ENCODE measurements at places on chromosomes 5 and 9.
A peak's percentile ranks its signal among the peaks of the same experiment; 100 is the strongest.

DNA sequence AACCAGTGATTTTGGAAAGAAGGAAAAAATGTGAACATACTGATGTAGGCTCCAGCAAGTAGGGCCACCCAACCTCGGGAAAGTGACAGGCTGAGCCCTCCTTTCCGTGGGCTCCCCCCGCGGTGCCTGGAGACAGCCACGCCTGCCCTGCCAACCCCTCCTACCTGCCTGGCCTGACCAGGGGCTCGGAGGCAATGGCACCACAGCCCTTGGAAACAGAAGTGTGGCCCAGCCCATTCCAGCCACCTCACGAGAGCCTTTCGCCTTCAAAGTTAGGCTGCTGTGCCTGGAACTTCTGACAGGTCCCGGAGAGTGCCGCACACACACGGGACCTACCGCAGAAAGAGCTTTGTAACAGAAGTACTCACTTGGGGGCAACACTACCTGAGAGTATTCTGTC is 49.5 kb upstream of the LRRC14B start:
- no peak for DNase-seq

- no peak for DNase-seq
These were observed 47.9 kb upstream of the ZNF618 start for GRCh38 chr9:113828221-113828620.

- DNase-seq = peak; percentile 45
These were observed 1050.2 kb downstream of the CDH12 start for GRCh38 chr5:21802869-21803490.

DNA sequence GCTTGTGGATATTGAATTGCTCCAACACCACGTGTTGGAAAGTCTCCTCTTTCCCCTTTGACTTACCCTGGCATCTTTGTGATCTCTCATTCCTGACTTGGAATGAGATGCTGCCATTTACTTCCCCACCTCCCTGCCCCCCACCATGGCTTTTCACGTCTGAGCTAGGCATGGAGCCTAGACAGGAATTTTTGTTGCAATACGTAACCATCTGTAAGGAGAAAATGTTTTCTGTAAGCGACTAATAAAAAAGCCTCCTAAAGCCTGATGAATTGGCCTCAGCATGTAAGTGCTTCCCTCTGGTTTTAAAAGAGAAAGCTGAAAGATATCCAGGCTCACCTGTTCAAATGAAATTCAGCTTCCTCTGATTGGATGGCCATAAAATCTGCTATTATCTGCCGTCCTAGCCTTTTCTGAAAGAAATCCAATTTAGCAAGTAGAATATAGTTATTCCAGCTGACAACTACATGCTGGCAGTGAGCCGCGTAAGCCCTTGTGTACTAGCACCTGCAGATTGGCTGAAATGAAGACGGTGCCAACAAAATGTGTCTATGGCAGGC is 200.1 kb downstream of the NSG2 start:
- peak; percentile 60 for DNase-seq

DNA sequence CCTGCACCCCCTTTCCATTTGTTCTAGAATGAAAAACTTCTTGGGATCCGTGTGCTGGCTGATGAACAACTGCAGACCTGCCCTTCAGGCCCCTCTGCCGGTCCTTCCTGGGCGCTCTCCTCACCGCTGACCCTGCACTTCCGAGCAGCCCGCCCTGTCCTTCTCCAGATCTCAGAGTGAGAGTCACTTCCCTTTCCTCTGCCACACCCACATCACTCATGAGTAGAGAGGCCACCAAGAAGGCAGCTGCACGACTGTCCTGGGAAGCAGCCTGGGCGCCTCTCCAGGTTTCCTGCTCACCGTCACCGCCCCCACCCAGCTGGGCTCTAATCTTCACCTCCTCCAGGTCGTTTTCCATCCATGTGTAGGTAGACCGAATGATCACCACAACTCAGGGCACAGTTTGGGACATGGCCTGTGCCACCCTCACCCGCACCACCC is 35.0 kb upstream of the NSMF start:
- DNase-seq = no peak

DNA sequence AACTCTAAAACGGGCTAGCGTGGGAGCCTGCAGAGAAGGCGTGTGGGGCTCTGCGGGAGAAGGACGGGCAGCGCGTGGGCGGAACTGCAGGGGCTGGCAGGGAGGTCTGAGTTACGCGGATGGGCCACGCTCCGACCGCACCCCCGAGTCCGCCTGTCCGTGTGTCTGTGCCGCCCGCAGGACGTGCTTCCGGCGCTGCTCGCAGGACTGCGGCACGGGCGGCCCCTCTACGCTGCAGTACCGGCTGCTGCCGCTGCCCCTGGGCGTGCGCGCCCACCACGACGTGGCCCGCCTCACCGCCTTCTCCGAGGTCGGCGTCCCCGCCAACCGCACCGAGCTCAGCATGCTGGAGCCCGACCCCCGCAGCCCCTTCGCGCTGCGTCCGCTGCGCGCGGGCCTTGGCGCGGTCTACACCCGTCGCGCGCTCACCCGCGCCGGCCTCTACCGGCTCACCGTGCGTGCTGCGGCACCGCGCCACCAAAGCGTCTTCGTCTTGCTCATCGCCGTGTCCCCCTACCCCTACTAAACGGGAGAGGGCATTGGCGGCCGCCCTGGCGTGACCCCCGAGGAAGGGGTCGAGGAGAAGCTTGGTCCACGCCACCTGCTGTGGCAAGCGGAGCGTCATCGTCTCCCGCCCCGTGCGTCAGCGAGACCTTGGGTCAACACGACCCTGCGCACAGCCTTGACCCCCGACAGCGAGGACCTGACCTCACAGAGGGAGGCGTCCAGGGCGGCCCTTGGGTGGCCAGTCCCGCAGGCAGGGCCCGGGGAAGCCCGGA is 11.4 kb upstream of the ASS1 start:
- peak; percentile 48 for DNase-seq

DNA sequence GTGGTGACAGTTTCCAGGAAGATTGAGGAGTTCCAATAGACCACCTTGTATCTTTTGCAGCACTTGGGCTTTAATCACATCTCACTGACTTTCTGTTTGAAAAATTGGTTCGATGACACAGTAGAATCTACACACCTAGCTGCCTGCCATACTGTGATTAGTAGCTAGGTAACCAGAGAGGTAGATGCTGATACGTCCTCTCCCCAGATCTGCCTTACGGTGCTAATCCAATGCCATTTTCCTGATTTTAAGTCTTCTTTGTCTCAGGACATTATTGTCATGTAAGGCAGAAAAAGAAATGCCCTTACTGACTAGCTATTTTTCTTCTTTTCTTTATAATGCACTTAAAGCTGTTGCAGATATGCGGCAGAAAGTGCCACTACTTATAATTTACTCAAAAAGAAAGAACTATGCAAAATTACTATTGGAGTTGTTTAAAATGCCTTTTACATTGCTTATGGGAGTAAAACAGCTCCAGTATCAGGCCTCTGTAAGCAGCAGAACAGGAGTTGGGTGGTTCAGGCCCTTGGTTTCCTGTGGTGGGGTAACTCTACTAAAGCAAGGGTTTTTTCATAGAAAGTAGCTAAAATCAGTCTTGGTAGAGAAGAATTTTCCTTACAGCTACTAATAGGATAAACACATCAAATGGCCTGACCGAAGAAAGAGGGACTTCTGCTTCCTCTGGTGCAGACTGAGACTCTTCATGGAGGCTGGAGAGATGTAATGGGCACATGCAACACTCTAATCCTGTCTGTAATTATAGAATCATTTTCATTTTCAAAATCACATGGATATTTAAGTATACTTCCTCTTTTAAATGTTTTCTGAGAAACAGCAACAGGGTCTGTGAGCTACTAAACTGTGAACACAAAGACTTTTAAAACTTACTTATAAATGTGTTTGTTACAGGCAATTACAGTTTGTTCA is 177.2 kb downstream of the MAPKAP1 start:
- no peak for DNase-seq

GRCh38 chr5:9775339-9775738 is 145.2 kb upstream of the TAS2R1 start:
- DNase-seq = peak; percentile 75

- DNase-seq = no peak
These were observed 43.3 kb downstream of the VAV2 start for GRCh38 chr9:133948561-133949485.

DNA sequence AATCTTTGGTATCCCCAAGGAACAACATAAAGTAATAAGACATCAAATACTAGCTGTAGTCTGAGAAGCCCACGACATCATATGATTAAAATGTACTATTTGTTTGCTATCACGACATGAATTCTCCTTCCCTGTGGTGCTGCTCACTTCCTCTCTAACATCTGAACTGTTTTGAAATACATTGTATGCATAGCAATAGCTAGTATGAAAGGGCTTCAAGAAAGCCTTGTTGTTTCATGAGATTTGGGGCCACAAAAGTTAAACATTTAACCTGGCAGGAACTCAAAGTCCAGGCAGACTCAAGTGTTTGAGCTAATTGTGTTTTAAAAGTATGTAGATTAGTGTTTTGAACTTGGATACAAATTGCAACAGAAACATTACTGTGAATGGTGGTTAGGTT is 237.4 kb upstream of the PTGER4 start:
- no peak for DNase-seq

- no peak for DNase-seq
These were observed 148.9 kb downstream of the GCNT1 start for GRCh38 chr9:76607730-76608436.

- no peak for DNase-seq
These were observed 1.9 kb upstream of the RGS14 start for GRCh38 chr5:177355868-177356168.

DNA sequence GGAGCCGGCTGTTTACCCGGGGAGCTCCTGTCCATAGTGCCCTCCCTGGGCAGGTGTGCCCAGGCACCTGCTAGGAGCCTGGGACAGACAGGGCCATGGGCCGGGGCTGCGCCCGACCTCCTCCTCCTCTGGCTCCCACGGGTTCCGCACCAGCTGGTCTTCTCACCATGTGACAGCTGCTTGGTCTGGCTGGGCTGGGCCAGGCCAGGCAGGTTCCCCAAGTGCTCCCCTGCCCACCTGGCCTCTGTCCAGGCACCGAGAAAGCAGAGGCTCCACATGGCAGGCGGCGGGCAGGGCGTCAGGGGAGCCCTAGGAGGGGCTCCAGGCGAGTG is 60.0 kb downstream of the OLFM1 start:
- DNase-seq = no peak

- no peak for DNase-seq
These were observed 151.2 kb downstream of the ZDHHC21 start for GRCh38 chr9:14542071-14542470.

- DNase-seq = peak; percentile 48
These were observed 30.0 kb upstream of the TTLL11 start for GRCh38 chr9:122122903-122123632.

DNA sequence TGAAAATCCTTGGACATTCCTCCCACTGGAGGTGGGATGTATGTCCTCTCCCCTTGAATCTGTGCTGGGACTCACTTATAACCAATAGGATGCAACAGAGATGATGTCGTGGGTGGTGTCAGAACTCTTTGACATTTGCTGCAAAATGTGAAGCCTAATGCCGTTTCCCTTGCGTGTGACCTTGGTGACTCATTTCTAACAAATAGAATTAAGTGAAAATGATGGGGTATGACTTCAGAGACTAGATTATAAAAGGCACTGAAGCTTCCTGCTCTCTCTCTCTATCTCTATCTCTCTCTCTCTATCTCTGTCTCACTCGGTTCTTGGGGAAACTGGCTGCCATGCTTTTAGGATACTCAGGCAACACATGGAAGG is 126.1 kb upstream of the STC2 start:
- peak; percentile 36 for DNase-seq

GRCh38 chr5:142098931-142099330 is 9.6 kb upstream of the NDFIP1 start:
- no peak for DNase-seq

DNA sequence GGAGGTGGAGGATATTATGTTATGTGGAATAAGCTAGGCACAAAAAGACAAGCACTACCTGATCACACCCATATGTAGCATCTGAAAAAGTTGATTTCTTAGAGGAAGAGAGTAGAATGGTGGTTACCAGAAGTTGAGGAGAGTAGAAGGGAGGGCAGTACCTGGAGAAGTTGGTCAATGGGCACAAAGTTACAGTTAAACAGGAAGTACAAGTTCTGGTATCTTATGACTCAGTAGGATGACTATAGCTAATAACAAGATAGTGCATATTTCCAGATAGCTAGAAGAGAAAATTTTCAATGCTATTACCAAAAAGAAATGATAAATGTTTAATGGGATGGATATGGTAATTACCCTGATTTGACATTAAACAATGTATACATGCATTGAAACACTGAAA is 686.7 kb downstream of the ISL1 start:
- DNase-seq = no peak

DNA sequence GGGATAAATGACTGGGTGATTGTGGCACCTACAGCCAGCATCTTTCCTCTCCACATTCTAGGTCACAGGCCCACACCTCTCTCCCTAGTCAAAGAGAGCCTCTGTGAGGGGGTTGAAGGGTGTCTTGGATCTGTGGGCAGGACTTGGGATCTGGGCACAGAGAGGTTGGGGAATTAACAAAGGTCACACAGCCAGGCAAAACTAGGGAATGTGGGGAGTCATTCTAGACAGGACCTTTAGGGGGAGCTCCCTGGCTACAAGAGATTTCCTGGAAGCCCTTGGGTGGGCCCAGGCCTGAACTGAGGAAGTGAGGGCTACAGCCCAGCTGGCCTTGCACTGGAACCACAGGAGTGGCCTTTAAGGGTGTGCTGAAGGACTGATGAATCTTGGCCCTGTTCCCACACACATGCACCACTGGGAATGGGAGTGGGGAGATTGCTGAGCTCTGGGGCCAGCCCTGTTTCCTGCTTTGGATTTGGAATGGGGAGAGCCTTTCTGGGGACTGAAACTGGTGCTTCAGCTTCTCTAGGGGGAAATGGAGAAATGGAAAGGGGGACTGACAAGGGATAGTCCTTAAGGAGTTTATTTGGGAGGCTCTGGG is 12.4 kb upstream of the CXXC5 start:
- DNase-seq = peak; percentile 93

DNA sequence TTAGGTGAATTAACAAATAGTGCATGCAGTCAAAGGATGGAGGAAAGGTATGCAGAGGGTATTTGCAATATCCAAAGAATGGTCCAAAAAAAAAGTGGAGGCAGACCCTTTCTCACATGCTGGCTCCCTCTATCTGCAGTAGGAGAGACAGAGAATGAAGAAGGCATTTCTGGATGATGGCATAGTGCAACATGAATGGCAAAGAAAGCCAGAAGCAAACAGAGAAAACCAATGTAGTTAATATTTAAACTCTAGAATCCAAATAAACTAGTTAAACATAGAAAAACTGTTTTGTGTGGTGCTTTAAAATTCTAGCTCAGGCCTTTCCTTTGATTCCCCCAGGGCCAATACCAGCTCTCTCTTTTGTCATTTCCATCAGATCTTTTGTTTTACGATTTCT is 403.1 kb upstream of the WWC1 start:
- no peak for DNase-seq

GRCh38 chr5:52987711-52988331 is 1.3 kb upstream of the ITGA2 start:
- peak; percentile 52 for DNase-seq

DNA sequence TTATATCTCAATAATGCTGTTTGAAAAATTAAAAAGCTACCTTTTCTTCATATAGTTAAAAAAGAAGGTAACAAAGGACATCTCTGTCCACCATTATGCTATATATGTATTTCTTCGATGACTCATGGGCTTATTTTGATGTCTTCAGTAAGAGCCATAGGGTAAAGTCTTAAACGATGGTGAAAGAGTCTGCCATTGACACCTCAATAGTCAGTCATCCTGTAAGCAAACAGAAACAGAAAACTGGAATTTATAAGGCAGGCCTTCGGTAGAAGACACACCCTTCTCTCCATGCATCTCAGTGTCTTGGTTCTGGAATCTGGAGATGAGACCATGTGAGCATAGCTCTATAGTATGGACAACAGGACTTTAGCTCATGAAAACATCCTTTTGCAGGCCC is 87.0 kb upstream of the ZNF462 start:
- no peak for DNase-seq

Data from fibroblast of skin of abdomen (primary cell).